ENCODE measurements at places on chromosomes 1 and 21.

GRCh38 chr1:236904892-236905741 lies 99.1 kb downstream of the MT1HL1 start:
- no peak for DNase-seq

DNA sequence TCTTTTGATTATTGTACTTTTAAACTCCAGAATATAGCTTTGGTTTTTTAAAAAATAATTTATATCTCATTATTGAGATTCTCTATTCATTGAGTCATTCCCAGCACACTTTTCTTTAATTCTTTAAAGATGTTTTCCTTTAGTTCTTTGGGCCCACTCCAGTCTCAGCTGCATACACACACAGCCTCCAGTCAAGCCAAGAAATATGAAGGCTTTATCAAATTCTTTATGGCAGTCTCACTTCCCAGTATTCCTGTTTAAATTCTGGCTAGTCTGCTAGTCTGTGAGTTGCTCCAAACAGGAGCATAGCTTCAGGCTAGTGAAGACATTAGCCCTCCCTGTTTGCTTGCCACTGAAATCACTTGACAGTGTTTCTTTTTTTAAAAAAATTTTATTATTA lies 61.2 kb downstream of the CRP start:
- no peak for DNase-seq

- no peak for DNase-seq
Measured at GRCh38 chr1:52423771-52424170, 19.4 kb downstream of the PRPF38A start.

GRCh38 chr1:11485191-11485590 lies 6.2 kb downstream of the DISP3 start:
- no peak for DNase-seq

DNA sequence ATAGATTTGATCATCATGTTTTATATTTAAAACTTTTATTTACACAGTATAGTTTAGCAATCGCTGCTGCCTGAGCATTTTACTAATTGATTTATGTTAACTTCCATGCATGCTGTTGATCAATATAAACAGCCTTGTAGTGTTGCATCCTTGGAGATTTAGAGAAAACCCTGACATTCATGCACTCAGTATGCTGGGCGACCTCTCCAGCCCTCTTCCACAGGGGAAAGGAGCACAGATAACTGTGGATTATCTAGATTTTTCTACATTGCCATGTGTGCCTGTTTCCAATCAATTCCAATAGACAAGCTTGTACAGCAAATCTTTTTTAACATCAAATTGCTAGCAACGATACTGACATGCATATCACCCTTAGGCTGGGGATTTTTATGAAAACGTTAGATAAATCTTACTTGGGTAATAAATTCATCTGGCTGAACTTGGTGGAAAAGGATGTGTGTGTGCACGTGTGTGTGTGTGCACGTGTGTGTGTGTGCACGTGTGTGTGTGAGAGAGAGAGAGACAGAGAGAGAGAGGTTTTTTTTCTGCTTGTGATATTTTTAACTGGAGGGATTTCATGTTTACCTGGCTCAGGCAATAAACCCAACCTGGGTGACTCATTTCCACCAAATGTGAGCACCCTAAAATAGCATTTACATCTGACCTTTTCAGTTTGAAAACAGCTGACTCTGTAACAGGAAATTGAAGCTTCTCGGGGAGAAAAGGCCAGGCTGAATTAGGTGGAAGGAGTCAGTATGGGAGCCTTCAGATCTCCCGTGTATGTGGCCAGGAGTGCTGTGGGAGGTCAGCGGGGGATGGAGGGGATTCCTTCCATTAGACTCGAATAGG lies 339.8 kb downstream of the PRDM2 start:
- DNase-seq, result no peak

DNA sequence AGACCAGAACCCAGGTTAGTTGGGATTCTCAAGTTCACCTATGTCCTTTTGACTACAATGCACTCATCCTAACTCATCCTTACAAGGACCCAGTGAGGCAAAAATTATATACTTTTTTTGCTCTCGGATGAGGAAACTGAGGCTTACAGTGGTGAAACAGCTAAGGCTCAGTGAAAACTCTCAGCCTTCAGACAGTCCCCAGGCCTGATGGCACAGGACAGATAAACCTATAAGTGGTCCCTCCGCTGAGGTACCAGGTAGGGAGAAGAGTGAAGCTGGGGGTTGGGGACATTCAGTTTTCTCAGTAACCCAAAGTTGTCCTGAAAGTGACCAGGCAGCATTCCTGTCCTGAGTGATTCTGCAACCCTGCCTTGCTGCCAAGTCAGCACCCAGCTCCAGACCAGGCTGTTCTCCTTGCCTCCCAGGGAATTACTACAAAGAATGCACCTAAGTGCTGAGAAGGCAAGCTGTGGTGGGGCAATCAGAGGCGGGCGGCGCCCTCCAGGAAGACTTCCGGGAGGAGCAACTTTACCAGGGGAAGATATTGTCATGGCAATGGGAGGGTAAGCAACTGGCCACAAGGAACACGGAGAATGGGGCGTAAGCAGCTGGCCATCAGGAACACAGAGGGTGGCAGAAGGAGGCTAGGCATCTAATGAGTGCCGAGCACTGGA lies 4.6 kb downstream of the TENT5B start:
- DNase-seq, result no peak

DNA sequence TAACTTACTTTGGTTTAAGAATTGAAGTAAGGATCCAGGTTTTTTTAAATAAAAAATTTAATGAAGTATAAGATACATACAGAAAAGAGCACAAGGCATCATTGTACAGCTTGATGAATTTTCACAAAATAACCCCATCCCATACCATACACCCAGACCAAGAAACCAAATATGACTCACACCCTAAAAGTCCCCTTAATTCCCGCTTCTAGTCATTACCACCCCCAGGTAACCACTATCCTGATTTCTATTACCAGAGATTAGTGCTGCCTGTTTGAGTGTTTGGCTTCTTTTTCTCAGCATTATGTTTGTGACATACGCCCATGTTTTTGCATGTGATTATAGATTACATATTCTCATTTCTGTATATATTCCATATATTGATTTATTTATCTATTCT lies 98.5 kb upstream of the HIVEP3 start:
- DNase-seq, result no peak

Data from BE2C (cell line).